ENCODE measurements at places on chromosomes 1 and 21.

- DNase-seq, result no peak
These were observed 22.1 kb downstream of the AIM2 start for GRCh38 chr1:159054427-159054826.

GRCh38 chr1:27144920-27145661 is 9.8 kb downstream of the SLC9A1 start:
- DNase-seq, result no peak

DNA sequence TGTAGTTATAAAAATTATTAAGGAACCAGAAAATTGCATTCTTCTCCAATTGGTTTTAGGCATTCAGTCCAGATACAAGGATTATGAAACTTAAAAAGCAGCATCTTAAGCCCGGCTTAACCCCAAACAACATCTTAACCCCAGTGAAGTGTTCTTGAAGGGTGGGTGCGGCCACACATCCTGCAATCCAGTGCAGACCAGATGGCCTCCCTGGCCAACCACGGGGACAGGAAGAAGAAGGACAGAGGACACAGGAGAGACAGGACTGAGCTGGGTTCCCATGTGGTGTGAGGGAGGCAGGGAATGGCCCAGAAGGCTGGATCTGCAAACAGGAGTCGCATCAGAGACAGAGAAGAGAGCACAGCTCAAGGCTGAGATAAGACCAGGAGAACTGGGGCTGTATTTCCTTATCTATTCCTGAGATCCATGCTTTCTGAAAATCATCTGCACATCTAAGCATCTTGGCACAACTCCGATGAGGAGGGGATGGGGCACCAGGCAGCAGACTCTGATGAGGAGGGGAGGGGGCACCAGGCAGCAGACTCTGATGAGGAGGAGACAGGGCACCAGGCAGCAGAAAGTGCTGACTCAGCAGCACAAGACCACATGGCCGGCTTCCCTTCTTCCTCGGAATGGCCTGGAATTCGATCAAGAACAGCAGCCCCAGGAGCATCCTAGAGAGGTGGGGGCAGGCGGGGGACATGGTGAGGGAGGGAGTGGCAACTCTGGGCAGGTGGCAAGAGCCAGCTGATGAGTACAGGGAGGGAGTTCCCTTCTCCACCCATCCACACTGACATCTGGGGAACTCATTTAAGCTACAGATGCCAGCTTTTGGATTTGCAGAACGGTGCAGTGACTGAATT is 26.6 kb downstream of the ABCG1 start:
- no peak for DNase-seq

DNA sequence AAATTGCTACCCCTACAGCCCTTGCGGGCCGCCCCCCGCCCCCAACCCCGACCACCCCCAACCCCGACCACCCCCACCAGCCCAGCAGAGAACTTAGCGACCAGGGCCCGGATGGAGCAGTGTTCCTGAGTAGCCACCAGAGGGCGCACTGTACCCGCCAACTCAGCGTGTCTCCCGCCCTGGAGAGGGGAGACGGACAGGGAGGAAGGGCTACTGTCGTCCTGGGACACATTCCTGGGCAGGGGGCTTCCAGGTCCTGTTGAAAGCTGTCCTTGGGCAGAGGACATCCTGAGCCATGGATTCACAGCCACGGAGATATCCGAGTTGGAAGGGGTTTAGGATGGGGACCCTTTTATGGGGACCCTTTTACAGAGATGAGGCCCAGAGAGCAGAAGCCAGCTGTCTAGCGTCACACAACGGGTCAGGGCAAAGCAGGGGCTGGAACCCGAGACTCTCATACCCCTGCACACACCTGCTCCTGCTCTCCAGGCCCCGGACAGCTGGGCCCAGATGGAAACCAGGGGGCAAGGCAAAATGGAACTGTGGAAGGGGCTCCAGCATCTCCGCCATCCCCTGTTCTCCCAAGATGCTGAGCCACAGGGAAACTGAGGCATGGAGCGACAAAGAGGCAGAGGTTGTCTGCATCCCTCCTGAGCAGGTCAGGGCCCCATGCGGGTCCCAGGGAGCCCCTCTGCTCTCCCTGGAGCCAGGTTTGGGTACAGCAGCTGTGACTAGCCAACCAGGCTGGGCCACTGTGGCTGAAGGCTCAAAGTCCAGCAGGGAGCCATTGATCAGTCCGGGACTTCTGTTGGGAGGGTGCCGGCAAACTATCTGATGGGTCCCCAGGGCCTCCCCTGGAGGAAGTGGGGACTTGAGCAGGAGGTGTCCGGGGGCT is 25.0 kb upstream of the LAPTM5 start:
- peak; percentile 75 for DNase-seq

- no peak for DNase-seq
These were observed 24.0 kb upstream of the VASH2 start for GRCh38 chr1:212926372-212926771.

DNA sequence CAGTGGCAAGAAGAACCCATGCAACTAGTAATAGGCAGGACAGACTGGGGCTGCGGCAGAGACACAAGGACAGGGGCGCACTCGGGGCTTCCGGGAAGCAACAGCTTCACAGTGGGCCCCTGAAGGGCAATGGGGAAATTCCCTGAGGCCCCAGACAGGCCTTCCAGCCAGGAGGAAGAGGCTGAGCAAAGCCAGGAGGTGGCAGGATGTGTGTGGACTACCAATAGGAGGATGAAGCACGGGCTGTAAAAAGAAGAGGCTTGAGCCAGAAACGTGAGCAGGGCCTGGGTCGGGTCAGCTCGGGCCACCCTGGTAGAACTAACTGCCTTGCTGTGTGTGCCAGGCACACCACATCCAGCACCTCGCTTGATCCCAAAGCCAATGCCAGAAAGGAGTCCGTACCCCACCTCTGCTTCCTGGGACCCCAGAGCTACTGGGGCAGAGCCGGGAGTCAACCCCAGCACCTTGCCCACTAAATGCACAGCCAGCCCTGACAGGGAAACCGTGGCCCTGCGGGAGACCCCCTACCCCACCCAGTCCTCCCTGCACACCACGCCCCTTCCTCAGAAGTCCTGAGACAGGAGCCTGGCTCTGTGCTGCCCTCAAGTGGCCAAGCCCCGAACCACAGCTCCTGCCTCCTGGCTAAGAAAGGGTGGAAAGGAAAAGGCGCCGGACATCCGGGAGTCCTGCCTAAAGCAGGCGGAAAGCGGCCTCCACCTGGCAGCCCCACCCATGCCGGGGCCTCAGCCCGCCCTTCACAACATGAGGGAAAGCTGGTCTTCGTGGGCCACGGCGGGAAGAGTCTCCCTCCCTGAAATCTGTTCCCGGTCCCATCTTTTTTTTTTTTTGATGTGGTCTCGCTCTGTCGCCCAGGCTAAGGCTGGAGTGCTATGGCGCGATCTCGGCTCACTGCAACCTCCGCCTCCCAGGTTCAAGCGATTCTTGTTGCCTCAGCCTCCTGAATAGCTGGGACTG is 33.7 kb downstream of the TTC39A start:
- peak; percentile 86 for DNase-seq

GRCh38 chr1:56939209-56939608 is 26.6 kb downstream of the C8B start:
- DNase-seq, result no peak

DNA sequence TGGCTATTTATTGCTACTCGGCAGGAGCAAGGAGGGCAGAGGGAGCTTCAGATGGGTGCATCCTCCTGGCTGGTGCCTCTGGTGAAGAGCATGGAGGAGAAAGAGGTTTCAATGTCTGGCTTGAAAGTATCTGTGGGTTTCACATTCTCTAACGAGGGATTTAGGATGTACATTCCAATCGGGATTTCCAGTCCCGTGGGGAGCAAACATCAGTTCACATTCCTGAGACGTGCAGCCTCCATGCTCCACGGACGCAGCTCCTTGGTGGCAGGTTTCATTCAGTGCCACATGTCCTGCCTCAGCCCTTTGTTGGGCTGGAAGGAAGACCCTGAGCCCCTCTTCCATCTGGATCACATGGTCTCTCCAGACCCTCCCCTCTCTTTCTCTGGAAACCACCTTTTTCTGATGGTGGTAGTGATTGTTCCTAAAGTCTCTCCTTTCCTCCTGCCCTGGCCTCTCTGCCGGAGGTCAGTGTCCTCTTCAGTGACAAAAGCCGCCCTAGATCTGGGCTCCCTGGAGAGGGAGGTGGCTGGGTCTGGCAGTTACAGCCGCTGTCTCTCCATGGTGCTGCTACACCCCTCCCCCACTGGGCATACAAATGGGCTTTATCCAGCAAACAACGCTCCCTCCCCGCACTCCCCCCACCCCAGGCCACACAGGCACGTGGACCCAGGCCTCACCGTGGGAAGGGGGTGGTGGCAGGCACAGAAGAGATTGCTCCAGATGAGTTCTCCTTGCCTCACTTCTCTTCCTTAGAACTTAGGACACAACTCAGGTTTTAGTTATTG is 826 bp upstream of the CA14 start:
- no peak for DNase-seq

DNA sequence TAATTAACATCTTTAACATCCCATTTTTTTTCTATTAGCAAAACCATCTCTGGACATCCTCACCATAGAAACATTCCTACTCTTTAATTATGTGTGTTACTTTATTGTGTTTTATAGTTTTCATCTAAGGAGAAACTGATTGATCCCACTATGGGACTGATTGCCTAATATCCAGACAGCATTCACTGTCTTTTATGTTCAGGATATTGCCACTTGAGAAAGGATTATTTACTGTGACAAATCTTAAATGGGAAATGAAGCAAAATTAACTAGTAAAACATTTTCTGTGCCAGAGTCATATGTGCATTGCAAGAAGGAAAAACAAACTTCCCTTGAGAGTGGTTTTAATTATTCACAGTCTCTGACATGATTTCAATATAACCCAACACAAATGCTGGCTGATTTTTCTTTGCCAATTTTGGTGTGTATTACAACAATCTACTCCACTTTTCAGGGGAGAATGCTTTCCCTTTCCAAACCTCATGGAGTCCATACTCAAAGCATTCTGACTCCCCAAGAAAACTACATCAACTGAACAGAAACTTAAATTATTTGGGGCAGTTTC is 15.8 kb upstream of the RGS13 start:
- no peak for DNase-seq

DNA sequence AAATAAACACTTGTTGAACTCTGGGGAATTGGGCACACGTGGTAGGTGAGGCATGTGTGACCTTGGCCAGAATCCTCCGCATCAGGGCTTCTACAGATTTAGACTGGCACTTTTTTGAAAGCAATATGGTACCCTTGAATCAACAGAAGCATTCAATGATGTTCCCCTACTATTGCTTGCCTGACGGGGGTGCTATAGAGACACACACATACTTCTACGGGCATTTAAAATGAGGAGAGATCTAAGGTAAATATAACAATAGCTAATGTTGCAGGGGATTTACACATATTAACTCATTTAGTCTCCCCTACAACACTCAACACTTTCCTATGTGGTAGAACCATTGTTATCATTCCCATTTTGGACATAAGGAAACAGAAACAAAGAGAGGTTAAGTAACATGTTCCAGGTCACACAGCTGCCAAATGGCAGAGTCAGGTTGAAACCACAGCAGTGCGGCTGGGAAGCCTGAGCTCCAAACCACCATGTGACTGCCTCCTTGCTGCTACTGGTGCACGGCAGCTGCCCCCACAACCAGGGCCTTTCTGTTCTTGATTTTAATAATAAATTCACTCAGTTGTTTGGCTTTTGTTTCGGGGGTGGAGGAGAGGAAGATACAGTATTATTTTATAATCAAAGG is 147.4 kb downstream of the ZNF281 start:
- no peak for DNase-seq

- no peak for DNase-seq
These were observed 2.7 kb upstream of the RUNX3 start for GRCh38 chr1:24932725-24933294.

DNA sequence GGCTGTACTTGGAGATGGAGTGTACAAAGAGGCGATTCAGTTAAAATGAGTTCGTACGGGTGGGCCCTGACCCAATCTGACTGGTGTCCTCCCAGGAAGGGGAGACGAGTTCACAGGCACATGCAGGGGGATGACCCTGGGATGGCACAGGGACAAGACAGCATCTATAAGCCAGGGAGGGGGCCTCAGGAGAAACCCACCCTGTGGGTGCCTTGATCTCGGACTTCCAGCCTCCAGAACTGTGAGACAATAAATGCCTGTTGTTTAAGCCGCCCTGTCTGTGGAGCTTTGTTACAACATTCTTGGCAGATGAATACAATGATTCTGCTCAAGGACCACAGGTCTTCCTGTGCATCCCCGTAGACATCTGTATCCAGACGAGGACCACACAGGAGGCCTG is 14.6 kb upstream of the CLDN14 start:
- no peak for DNase-seq

GRCh38 chr1:59738152-59738551 is 76.6 kb upstream of the HOOK1 start:
- DNase-seq, result no peak

DNA sequence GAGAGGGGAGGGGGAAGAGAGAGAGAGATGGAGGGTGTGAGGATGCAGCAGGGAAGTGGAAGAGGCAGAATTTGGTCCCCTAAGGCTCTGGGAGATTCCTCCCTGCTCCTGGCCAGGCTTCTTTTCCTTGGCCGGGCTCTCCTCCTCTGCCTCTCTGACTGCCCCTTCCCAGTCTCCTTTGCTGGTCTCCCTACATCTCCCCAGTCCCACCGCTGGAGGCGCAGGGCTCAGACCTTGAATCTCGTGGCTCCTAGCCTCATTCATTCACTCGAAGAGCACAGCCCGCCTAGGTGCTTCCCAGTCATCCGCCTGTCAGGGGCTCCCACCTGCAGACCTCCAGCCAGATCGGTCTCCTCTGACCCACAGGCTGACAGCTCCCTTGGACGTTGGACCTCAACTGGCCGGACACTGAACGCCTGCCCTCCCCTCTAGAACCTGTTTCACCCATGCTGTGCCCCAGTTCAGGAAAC is 76.5 kb downstream of the VWA5B1 start:
- no peak for DNase-seq

DNA sequence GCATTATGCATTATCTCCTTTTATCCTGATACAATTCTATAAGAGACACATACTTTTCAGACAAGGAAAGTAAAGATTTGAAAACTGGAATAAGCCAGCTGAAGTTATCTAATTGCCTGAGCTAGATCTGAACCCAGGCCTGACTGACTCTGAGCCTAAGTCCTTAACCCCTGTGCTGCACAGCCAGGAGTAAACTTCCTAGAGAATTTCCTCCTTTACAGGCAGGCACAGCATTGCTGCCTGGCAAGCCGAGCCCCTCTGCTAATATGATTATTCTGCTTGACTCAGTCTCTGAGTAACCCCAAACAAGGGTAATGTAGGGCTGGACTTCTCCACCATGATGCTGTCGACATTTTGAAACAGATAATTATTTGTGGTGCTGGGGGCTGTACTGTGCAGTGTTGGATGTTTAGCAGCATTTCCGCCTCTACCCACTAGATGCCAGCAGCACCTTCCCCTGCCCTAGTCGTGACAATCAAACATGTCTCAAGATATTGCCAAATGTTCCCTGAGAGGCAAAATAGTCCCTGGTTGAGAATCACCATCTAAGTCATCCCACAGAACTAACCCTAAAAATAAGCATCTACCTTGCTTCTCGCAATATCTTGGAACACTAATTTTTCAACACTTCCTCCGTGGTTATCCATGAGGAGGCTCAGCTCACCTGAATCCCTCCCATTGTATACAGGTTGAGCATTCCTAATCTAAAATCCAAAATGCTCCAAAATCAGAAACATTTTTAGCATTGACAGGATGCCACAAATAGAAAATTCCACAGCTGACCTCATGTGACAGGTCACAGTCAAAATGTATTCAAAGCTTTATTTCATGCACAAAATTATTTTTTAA is 18.5 kb downstream of the CAMK1G start:
- no peak for DNase-seq

GRCh38 chr1:173383351-173383750 is 93.8 kb upstream of the PRDX6 start:
- DNase-seq, result no peak

Data from activated CD4-positive, CD25-positive, alpha-beta regulatory T cell treated with anti-CD3 and anti-CD28 coated beads, Interleukin-2, amount 50 U/mL, for 72 hours (primary cell).